Gastroesophageal sphincter (tissue), 4 donors: ENCODE measurements at places on chromosomes 4 and X.
A peak's percentile ranks its signal among the peaks of the same experiment; 100 is the strongest.

DNA sequence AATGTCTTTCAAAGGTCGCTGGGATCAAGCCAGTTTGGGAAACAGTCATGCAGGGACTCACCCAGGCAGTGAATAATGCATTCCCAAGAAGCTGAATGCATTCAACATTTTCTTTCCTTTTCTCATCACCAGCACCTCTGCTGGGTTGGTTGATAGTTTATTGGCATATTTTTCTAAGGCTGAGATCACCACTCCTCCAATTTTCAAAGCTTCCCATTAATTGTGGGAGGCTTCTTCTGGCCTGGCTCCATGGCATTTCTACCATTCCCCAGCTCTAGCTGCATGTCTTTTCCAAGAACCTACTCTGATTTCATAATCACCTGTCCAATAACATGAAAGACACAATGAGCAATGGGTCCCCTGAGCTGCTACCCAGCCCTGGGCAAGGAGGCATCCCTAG lies 35.8 kb downstream of the CHRDL1 start:
- peak; percentile 68 for ATAC-seq

GRCh38 chr4:150178161-150178560 lies 99.9 kb downstream of the DCLK2 start:
- no peak for ATAC-seq

DNA sequence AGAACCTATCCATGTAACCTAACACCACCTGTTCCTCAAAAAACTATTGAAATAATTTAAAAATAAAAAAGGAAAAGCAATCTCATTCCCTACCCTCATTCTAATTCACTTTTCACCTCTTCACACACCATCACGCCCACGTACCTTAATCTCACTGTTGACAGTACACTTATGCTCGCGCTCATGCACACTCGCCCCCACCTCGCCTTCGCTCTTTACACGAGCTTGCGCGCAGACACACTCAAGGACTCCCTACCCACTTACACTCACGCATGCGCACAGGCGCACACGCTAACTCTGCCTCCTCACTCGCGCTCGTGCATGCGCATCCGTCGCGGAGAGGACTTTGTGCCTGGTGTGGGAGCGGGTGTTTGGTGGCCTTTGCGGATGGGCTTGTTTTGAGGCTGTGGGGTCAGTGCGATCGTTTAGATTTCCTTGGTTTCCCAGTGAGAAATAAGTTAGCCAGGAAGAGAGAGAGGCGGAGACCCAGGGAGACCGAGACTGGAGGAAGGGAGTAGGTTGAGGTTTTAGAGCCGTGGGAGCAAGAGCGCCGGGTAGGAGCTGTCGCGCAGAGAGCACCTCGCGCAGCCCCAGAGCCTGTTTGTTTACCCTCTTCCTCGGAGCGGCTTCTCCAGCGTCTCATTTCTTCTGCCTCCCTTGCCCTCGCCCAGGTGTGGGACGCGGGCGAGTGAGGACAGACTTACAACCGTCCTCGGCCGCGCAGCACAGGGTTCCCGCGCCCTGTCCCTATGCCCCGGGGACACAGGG lies 8.1 kb upstream of the GSX2 start:
- ATAC-seq, result peak; percentile 81

GRCh38 chr4:122341886-122342285 lies 36.9 kb upstream of the ADAD1 start:
- no peak for ATAC-seq

DNA sequence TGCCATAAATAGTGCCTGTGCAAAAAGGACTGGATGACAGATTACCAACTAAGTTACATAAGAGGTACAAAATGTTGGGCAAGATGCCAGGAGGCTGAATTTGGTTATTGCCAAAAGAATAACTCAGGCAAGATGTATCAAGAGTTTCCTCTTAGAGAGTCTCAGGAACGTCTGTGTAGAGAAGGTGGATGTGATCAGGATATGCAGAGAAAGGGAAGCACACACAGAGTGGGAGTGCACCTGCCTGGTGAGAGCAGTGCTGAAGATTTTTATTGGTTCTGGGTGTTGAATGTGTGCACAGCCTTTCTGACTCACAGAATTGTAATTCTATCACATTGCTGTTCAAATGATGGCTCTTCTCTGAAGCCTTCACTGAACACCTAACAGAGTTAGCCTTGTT lies 156.8 kb upstream of the HS3ST1 start:
- no peak for ATAC-seq

- no peak for ATAC-seq
Measured at GRCh38 chrX:18174971-18175370, 45.7 kb downstream of the BEND2 start.

GRCh38 chr4:108352664-108353308 lies 184.1 kb upstream of the LEF1 start:
- ATAC-seq, result no peak

- no peak for ATAC-seq
Measured at GRCh38 chrX:37912304-37912703, 64.9 kb upstream of the DYNLT3 start.

GRCh38 chr4:168475745-168476144 lies 4.5 kb downstream of the DDX60L start:
- no peak for ATAC-seq

- no peak for ATAC-seq
Measured at GRCh38 chr4:185693548-185694215, 118.3 kb downstream of the SORBS2 start.

DNA sequence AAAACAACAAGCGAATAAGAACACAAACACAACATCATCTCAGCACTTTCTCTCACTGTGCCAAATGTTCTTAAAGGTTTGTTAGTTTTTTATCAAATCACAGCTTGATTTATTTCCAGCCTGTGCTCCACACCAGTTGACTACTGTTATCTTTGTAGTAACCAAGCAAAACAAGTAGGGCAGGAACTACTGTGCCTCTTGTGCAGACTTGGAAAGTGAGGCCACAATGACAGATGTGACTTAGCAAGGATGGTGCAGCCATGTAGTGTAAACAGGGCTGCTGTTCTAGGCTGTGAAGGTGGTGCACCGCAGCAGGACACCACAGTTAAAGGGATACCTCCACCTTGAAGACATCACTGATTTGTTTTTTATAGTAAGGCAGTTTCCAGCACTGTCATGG lies 170.0 kb downstream of the IL1RAPL1 start:
- no peak for ATAC-seq

- no peak for ATAC-seq
Measured at GRCh38 chr4:108010167-108010566, 20.5 kb downstream of the HADH start.

DNA sequence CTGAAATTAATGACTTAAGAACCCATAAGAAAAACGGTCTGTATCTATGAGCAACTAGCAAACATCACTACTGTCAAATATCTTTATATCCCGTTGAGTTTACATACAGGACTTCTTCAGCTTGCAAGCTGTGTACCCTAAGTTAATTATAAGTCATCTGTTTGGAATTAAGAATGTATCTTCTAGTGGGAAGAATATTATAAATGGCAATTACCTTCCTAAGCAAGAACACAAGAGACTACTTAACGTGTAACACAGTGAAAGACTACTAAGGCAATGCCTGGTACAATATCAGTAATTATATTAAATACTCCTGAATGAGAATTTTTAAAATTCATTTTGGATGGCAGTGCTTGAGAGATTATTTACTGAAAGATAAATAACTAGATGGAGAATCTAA lies 58.5 kb downstream of the ADGRA3 start:
- no peak for ATAC-seq

DNA sequence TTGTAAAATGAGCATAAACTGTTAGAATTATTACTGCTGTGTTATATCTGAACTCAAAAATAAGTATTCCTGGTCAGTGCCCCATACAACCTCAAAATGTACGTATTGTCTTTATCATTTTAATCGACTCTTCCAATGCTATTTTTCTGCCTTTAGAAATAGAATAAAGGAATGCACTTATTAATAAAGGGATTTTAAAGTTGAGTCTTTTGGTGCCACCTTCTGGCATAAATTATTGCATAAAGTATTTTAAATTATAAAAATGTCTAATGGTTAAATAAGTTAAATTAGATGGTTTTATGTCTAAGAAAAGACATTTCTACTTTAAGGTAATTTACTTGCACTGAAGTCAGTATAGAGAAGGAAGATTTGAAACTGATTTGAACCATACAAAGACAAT lies 424.0 kb upstream of the NDST4 start:
- no peak for ATAC-seq

DNA sequence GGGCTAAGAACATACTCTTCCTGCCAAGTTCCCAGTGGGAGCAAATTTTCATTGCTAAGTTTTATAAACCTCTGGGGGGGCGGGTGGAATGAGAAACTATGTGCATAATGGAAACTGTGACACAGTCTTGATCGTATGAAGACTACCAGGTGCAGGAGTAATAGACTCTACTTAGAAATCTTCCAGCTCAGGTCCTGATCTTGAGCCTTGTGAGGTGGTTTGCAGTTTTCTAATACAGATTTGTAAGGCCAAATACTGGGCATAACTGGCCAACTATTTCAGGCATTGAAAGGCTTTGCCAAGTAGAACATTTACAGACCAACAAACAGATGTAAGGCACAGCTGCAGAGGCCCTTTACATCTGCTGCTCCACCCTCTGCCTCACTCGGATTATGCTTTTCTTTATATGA lies 89.7 kb upstream of the CBR4 start:
- peak; percentile 69 for ATAC-seq

DNA sequence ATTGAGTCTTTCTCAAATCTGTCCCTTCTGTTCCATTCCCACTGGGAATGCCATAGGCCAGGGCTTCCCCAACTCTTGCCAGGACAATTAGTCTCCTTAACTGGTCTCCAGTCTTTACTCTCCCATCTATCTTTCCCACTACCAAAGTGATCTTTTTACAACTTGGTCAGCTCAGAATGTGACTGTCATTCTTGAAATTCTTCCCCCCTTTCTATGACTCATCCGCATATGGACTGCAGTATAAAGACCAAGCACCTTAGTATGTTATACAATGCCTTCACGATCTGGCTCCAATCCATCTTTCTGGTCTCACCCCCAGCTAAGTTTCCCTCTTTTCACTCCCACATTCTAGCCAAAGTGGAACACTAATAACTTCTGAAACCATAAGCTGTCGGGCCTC lies 383.8 kb downstream of the OPHN1 start:
- ATAC-seq, result no peak

DNA sequence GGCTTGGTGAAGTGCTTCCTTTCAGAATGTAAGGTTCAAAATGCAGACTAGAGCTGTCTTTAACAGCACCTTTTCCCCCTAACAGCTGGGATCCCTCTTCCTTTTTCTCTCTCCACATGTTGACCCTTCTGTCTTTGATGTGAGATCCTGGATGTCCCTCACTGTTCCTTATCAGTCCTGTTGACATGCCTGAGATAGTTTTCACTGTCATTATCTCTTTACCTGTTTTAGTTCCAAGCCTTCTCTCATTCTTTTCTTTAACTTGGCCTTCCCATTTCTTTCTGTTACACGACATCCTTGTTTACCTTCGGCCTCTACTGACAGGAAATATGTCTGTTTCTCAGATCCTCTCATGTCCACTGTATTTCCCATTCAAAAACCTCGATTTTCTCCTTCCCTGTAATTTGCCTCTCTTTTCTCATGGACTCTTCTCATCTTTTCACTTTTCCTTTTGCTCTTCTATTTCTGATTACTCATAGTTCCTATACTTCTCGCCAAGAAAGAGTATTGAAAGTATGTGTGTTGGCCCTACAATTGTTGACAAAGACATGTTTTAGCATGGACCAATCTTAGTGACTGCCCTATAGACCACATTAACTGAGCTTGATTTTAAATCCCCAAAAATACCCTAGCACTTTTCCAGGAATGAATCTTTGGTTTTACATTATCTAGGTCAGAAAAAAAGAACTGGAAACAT lies 1.2 kb upstream of the SOWAHB start:
- ATAC-seq, result no peak

DNA sequence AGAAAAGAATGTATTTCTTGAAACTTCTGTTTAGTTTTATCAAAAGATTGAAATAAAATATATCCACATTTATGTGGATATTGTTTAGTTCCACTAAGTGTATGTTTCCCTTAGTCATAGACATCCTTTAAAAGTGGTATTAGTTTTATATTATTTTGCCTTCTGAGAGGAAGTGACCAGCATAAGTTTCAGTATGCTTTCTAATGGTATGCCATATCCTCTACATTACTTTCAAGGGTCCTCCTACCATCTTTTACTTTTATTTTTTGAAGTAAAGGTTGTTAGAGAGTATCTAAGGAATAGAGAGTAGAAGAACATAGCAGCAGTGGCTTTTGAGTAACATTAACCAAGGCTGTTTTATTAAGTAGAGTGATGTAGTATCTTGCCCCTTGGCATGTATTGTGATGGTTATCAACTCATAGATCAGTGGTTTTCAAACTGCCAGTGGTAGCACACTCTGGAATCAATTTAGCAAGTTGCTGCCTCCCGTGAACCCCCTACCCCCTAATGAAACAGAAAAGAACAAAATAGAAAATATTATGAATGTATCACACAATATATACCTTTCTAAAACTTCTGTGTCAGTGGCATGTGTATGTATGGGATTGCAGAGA lies 44.8 kb downstream of the RBPJ start:
- ATAC-seq, result no peak

- no peak for ATAC-seq
Measured at GRCh38 chr4:68209003-68209402, 36.5 kb downstream of the TMPRSS11B start.

GRCh38 chrX:10611441-10612090 lies 8.8 kb downstream of the MID1 start:
- peak; percentile 45 for ATAC-seq
